Stimulated activated CD8-positive, alpha-beta memory T cell treated with anti-CD3 and anti-CD28 coated beads, Interleukin-2, amount 100 ng/mL, for 1 hour (primary cell): ENCODE measurements at places on chromosomes 11 and 22.

DNA sequence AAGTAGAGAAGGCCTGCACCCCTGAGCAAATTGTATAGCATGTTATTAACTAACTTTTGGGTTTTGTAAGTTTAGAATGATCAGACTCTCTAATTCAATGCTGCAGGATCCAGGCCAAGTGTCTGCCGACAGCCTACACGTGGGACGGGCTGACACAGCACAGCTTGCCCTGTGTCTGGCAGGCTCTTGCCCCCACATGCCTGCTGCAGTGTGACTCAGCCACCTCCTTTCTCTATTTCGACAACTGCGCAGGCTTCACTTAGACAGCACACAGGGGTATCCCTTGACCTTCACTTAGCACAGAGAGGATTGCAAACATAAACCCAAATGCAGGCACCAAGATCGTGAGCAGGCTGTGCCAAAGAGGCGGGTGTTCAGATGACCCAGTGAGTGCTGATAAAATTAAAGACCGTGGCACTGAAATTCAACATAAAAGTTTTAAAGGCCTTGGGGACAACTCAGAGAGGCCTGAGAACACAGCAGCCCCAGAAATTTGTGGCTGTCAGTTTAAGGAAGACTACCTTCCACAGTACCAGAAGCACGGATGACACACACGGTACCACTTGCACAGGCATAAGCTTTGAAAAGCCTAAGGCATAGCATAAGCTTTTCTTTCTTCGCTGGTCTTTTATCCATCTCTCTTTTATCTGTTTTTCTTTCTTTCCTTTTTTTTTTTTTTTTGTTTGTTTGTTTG lies 37.8 kb downstream of the SCN3B start:
- no peak for DNase-seq

DNA sequence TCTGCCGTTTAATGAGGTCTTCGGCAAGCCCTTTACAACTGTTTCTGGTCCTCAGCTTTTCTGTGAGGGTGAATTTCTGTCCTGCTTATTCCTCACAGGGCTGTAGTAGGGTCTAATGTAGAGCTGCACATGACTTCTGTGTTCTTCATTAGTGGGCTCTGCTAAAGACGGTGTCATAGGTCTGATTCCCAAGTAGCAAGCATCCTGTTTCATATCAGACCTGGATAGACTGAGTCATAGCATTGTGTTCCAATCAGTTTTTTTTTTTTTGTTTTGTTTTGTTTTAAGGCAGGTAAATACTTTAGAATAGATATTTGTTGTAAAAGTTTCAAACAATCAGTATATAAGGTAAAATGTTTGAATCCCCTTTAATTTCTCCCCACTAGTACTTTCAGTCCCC lies 35.4 kb downstream of the BIRC2 start:
- no peak for DNase-seq

GRCh38 chr22:31659246-31659645 lies 2.8 kb downstream of the PISD start:
- DNase-seq, result no peak

DNA sequence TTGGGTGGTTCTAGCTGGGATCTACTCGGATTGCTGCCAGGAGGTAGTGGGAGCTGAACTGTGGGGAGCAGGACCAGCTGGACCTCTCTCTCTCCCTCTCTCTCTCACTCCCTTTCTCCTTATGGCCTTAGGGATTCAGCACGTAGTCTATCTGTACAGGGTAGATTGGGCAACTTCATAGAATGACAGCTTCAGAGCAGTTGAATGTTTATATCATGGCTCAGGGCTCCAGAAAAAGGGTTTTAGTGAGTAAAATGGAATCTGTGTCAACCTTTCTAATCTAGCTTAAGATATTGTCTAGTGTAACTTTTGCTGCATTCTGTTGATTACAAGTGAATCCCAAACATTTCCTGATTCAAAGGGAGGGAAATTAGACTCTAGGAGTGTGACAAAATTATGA lies 127.7 kb upstream of the PDGFD start:
- DNase-seq, result no peak

DNA sequence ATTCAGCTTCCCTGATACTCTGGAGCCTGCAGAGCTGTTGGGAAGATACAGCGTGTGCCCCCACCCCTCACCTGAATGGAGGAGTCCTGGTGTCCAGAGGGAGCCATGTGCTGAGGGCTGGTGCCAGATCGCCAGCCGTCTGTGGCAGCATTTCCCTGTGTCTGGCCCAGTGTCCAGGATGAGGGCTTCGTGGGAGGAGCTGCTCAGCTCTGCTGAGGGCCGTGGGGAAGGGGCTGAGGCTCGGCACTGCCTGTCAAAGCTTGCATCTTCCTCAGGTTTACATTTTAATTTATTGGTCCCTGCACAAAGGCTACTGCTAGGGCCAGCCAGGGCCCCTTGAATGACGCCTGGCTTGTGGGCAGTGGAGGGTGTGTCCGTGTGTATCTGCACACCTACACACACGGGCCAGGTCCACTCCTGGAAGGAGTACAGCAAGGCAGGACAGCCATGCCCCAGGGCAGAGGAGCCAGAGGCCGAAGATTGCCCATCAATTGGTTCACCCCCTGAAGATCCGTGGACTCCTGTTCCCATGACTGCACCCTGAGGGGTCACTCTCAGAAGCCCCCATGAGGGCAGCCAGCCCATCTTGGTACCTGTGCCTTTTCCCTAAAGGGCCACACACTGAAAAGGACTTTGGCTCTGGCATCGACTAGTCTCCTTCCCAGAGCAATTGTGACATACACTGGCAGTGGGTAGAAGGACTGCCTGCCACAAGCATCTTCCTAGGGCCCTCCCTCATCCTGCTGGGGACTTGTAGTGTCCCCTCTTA lies 107.7 kb upstream of the PARVA start:
- DNase-seq, result no peak

DNA sequence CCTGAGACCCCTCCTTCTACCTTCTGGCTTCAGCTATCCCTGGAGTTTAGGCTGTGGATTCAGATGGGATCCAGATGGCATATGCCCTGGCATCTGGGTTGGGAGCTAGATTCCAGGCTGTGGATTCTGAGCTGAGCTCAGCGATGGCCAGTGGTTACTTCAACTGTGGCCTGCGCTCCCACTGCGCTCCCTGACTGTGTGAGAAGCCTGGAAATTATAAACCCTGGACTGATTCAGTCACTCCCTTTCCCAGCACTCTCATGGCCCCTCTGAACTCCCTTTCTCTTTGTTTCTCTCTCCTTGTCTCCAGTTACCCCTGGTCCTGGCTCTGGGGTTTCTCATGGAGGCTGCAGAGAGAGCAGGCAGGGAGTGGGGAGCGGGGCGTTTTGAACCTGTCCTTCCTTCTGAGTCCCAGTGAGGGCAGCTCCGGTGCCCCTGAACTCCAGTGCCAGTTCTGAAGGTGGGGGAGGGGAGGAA lies 4.8 kb downstream of the ARHGEF17 start:
- DNase-seq, result no peak
